ENCODE measurements at places on chromosomes 6 and 20.

DNA sequence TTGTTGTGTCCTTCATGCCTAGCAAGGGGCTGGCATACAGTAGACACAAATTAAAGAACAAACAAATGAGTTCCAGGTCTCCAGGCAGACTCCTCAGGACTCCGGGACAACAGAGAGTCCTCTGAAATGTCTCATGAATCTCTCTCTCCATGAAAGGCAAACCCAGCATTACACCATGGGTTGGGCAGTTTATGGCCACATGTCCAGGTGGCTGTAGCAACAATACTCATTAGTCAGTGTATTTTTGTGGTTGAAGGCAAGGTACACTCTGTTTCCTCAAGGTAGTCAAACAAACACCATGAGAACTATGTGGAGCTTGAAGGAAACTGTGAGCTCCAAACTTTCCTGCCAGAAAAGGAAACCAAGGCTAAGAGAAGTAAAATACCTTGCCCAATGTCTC, 62.2 kb downstream of the KCNB1 start:
- no peak for DNase-seq

DNA sequence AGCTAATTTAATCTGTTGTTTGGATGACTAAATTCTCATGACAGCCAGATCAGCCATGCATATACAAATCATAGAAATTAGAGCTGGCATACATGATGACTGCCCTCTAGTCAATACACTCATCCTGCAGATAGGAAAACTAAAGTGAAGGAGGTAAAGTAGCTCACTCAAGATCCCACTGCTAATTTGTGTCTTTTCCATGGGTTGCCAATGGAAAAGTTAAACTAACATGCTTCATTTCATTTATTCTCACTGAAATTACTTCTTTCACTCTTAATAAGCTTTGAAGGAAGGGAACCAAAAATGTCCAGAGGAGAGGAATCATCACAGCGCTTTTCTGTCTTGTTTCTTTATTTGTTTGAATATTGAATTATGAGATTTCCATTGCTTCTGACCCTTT, 308.2 kb downstream of the GJA1 start:
- DNase-seq: no peak

DNA sequence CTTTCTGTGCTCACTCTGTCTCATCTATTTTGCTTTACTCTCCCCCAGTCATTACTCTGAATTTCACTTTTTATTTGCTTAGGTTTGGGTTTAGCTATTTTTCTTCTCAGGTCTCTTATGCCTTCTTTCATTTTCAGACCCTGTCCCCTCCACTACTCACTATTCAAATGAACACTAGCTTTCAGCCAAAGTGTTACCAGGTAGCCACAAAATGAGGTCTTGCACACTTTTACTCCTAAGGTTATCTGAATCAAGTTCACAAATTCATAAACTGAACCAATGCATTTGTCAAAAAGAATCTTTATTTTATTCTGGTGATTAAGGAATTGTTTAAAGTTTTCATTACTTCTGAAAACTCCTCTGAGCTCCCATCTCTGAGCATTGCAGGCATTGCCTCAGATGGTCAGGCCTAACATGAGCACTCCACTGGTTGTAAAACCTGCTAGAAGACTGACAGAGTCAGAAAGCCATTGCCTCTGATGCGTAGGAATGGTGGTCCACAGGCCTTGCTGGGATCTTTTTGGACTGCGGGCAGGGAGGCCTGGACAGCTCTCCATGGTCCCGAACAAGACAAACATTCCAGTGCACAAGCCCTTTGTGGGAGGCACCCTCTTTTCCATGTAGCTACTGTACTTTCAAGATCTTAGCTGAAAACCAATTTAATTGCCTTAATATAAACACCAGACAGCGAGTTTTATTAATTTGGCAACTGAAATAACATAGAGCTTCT, 48.5 kb downstream of the FYN start:
- no peak for DNase-seq

DNA sequence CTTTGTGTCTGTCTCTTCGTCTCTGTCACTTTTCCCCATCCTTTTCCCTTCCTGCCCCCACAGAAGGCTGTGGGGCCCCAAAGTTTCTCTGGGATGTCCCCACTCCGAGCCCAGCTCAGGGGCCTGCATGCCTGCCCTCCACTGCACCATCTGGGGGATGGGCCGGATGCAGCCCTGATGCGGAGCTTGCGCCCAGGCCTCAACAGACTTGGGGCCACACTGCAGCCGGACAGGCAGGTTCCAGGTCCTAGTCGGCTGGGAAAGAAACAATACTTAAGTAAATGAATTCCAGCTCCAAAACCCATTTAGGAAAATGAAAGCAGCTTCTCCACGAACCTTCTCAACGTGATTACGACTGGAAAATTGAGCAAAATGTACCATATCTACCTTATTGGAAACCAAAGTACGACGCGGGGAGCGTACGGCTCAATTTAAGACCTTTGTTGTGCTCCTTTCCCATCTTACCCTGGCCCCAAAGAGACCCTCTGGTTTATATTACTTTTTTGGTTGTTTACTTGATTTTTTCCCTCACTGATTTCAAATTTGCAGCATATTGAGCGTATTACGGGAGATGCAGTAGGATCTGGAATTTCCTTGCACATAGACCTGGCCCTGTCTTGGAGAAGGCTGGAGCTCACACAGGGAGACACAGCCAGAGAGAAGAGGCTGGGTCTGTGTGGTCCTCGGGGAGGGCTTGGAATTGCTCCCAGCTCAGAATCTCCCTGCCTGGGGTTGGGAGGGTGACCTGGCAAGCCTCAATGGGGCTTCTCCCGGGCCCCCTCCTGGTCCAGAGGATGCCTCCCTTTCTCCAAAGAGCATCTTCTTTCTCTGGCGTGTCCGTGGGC, 8.0 kb downstream of the FOXC1 start:
- no peak for DNase-seq

DNA sequence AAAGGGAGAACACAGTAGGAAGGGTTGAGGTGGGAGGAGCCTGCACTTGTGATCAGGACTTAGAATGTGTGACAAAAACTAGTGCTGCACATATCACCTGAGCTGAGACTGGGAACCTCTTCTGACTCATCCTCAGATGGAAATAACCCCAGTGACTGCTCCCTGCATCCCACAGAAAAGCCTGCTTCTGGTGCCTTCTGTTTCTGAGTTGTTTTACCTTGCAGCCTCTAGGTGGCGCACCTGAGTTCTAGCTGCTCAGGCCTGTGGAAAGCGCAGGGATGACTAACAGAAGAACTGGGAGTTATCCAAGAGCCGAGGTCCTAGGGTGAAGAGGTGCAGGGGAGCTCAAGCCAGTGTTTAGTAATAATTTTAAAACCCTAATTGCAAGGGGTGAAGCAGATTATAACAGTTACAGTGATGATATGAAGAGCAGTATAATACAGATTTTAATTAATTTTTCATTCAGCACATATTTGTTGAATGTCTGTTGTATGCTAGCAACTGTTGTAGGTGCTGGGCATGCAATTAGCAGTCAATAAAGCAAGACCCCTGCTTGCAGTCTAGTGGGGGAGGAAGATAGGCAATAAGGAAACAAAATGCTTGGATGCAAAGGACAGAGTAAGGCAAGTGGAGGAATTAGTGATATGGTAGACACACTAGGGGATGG, 302.5 kb downstream of the DHX35 start:
- DNase-seq: peak; percentile 28

DNA sequence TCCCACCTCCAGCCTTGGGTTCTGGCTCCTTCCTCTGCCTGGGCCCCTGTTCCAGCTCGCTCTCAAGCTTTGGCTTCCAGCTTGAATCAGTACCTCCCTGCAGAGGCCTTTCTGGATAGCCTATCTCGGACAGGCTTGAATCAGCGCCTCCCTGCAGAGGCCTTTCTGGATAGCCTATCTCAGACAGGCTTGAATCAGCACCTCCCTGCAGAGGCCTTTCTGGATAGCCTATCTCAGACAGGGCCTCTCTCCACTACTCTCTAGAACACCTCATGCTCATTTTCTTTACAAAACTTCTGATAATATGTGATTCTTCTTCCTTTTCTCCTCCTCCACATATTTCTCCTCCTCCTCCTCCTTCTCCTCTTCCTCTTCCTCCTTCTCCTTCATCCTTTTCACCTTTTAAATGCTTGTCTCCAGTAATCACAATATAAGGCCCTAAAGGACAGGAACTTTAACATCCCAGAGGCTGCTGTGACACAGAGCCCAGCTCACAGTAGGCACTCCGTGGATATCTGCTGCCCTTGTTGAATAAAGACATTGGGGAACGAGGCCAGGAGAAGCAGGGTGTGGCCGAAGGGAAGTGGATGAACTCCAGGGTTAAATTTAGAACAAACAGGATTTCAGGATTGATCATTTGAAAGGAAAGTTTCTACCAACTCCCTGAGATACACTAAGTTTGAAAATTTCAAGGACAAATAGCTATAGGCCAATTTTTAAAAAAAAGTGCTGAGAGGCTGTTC, 9.3 kb upstream of the RPS6KA2 start:
- DNase-seq: no peak
